OCI-M1 (cell line): ENCODE measurements at places on chromosomes 13 and 19.

DNA sequence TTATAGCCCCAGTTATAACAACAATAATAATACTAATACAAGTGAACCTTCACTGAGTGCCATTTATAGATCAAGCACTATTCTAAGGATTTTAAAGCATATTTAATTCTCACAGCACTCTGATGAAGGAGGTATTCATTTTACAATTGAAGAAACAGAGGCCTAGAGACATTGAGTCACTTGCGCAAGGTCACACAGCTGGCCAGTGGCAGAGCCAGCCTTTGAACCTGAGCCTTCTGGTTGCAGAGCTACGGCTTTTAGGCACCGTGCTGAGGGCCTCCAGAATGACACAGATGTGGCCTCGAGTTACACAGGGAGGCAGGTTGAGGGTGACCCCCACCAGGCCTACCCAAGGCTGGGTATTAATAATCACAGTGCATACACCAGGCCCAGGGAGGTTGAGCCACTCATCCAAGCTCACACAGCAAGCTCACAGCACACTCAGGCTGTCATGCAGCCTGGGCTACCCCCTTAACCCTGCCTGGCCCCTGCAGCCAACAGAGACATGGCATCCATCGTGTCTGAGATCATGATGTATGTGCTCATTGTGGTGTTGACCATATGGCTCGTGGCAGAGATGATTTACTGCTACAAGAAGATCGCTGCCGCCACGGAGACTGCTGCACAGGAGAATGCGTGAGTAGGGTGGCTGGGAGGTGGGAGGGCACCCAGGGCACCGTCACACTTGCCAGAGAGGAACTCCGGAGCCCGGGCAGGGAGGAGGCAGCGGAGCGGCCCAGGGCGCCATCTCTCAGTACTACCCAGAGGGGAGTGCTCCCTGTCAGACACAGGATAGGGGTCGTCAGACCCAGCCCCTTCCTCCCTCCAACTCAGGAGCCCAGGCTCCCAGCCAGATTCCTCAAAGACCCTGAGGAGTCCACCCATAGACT is 2.7 kb upstream of the HPN start:
- peak; percentile 37 for DNase-seq

- DNase-seq: no peak
These were observed 94.8 kb downstream of the TEX29 start for GRCh38 chr13:111415246-111415645.

DNA sequence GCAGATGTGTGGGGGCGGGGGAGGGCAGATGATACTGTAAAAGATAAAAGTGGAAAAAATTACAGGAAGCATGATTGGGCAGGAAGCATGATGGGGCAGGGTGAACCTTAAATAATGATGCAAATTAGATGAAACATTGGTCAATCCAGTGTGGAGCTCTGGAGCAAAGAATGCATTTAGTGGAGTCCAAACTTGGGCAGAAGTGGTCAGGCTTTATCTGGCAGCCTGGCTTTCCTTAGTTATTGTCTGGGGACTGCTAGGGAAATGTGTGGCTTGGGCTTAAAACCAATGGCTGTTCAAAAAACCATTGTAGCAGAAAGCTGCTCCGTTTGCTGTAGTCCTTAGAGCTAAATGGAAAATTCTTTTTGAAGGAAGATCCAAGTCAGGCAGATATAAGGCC is 1077.3 kb upstream of the MIR17HG start:
- peak; percentile 54 for DNase-seq

- peak; percentile 81 for DNase-seq
These were observed 57.4 kb upstream of the RCBTB2 start for GRCh38 chr13:48590141-48590901.
